ENCODE measurements at places on chromosomes 12 and 14.

DNA sequence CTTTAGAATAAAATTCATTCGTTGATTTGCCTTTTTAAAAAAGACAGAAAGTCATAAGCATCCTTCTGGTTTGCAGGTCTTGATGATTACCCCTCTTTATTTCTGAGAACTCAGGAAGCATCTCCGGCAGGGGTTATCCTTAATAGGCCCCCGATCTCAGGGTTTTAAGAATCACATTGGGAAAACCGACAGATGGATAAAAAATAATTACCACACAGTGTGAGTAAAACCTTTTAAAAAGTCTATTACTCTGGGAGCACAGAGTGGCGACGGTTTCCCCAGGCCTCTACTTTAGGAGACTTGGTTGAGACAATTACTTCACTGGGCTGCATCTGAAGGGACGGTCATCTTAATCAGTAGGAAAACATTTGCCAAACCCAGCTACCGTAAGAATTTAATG lies 56.5 kb downstream of the KCNMB4 start:
- DNase-seq, result no peak

- no peak for DNase-seq
Observed at GRCh38 chr14:49992901-49993339, 100.0 kb downstream of the ARF6 start.

- no peak for DNase-seq
Observed at GRCh38 chr12:87163122-87163521, 866.1 kb downstream of the C12orf50 start.

GRCh38 chr12:93197067-93197593 lies 180.6 kb upstream of the NUDT4 start:
- DNase-seq, result no peak

- no peak for DNase-seq
Observed at GRCh38 chr14:85516239-85517113, 13.5 kb upstream of the FLRT2 start.

DNA sequence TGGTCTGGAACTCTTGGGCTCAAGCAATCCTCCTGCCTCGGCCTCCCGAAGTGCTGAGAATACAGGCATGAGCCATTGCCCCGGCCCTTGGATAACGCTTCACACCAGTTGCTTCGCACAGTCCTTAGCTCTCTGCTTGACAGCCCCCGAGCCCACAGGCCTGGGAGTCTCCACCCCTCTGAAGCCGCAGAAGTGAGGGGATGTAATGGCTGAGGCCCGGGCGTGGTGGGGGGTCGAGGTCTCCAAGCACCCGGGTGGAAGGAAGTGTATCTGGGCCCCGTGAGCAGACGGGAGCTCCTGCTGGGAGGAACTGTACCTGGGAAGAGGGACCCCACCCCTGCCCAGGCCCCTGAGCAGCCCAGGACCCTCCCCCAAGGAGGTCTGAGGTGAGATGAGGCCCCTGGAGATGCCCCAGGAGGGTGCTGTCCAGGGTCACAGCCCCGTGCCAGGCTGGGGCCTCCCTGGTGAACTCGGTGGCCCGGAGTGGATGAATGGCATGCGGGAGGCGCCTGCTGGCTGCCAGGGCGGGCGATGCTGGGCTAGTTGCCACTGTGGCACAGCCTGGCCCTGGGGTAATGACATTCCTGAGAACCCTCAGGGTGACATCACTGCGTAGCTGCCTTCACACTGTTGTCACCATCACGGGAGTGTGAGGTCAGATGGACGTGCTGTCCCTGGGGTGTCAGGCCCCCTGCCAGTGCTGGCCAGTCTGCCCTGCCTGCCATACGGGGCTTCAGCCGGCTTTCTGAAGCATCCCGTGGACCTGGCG lies 48.9 kb downstream of the KIF26A start:
- no peak for DNase-seq

GRCh38 chr14:51993285-51993920 lies 4.1 kb downstream of the RTRAF start:
- DNase-seq, result no peak

GRCh38 chr14:88488897-88489296 lies 65.9 kb downstream of the PTPN21 start:
- DNase-seq, result no peak

GRCh38 chr12:109934026-109934425 lies 34.0 kb downstream of the TCHP start:
- no peak for DNase-seq

Data from H9 (cell line).